ENCODE measurements at places on chromosomes 6 and 20.

DNA sequence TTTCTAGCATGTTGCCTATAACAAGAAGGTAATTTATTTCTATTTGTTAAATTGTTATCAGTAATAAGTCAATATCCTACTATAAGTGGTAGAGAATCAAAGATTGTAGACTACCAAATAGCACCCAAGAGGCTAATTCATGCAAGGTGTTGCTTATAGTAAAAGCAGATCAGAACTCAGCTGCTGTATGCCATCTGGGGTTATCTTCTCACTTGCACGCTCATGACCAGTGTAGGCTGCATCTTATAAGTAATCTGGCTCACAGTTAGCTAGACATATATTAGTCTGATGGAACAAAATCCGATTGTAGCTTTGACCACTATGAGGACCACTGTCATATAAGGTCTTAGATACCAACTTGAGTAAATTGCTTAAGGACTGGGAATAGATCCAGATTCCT, 17.0 kb downstream of the TOP1 start:
- no peak for DNase-seq

- DNase-seq, result no peak
Observed at GRCh38 chr6:20458027-20458894, 56.6 kb downstream of the E2F3 start.

DNA sequence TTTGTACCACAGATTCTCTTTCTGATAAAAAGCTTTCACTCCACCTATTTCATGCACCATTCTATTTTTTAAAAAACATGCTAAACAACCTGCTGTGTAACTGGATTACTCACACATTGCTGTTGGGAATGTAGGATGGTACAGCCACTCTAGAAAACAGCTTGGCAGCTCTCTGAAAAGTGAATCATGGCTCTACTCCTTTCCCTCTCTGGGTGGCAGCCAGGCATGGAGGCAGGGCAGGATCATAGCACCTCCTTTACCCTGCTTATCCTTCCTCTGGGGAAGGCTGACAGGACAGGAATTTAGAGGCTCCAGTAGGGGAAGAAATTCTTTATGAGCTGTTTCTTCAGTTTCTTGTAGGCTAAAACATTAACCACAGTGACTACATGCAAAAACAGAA, 6.7 kb upstream of the VNN2 start:
- DNase-seq, result peak; percentile 74

GRCh38 chr6:35080016-35080680, 61.0 kb downstream of the TCP11 start:
- no peak for DNase-seq

GRCh38 chr6:142167486-142167885, 20.4 kb downstream of the VTA1 start:
- DNase-seq, result no peak

DNA sequence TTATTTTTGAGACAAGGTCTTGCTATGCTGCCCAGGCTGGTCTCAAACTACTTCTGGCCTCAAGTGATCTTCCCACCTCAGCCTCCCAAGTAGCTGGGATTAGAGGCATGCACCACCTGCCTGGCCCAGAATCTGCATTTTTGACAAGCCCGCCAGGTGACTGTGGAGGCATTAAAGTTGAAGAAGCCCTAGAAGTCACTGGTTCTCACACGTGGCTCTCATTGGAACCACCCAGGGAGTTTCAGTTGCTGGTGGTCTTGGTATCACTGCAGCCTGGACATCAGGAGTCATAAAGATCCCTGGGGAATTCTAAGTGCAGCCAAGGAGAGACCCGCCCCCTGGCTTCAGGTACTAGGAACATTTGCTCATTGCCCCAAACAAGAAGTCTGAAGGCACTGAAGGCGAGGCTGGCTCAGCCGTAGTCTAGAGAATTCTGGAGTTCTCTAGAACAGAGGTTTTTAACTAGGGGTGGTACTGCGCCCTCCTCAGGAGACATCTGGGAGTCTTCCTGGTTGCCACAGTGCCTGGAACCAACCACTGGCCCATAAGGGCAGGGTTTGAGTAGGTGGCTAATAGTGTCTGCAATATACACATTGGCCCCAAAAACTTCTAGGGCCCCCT, 182.8 kb downstream of the ZMYND8 start:
- no peak for DNase-seq

DNA sequence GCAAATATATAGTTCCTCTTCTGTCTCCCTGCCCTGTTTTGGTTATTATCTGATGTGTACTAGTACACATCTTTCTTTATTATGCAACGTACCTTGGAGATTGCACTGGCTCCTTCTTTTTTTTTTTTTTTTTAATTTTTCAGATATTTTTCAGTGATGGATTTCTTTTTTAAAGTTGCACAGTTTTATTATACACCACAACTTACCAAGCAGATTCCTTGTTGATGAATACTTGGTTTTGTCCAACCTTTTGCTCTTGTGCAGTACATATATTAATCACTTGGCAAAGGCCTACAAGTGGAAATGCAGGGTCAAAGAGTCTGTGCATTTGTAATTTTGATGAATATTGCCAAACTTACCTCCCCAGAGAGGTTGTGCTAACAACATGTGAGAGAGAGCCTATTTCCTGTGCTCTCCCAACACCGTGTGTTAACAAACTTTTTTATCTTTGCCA, 50.1 kb upstream of the RNF24 start:
- peak; percentile 68 for DNase-seq

DNA sequence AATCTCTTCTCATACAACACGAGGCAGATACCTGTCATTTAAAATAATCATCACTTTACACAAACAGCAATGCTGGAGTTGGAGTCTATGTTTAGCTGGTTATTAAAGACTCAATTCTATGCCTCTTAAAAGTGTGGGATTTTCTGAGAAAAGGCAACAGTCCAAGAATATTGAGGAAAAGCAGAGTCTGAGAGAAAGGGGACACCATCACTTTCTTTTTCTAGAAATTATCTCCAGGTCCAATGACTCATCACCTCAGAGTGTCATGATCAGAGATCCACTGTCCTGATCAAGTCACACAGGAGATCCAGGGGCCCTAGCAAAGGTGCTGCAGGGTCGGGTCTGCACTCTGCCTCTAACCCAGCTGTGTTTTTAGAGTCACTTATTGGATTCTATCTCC, 8.0 kb downstream of the CYP24A1 start:
- no peak for DNase-seq

DNA sequence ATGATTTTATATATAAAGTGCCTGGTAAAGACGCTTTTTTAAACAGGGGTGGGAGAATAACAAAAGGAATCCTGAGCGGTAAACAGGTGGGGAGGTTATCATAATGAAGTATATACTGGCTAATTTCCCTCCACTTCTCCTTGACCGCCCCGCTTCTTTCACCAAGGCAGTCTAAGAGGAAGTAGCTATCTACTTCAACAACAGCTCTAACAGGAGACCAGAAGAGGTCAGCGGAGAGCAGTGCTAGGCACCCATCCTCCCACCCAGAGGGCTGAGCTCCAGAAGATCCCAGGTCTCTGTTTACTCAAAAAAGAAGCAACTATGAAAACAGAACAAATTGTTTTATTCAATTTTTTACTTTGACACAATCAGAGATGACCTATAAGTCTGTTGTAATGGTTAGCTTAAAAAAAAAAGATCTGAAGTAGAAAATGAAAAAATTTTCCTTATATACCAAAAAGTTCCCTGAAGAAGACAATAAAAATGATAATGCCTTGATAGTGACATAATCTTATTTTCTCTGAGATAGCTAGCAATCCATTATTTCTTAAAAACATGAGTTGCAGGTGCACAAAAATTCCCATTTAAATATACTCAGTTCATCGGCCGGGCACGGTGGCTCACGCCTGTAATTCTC, 141.1 kb downstream of the PDSS2 start:
- peak; percentile 65 for DNase-seq

- DNase-seq, result no peak
Observed at GRCh38 chr20:51378171-51378928, 164.2 kb downstream of the NFATC2 start.

DNA sequence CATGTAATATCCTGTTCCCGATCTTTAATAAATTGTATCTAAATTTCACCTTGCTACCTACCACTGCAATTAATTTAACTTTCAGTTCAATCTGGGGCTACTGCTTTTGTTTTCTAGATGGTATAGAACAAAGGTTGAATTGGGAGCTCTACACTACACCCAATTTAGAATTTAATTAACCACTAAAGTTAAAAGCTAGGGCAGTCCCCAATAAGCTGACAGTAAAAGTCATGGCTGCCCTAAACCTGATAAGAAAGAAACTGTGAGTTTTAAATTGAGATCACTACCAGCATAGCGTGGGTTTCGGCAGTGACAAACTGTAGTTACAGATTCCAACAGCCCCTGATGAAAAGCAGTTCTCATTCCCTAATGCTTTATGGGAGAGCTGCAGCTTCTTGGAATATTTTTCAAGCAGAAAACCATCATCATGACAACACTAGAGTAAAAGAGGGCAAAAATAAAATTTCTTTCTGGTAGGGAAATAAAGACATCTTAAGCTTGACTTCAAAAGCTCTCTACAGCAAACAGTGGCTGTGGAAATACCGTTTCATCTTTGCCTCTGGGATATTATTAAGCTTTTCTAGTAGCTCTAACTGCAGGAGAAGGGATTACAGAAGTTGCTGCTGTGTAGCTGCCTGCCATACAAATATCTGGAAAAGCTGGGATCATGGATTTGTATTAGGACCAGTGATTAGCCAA, 1372.1 kb downstream of the EPHA7 start:
- DNase-seq, result no peak

DNA sequence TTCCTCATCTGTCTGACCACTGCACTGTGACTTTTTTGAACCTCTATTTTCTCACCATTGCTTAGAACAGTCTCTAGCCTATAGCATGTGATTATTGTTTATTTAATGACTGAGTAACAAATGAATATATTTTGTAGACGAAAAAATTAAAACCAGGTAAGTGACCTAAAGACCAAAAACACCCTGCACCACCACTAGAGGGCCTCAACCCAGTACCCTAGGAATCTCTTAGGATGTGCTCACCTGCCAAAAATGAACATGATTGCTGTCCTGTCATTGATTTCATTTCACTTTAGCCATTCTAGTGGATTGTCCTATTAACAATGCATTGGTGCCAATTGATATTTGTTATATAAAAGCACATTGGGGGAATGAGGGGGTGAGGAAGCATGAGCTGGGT, 199.1 kb downstream of the COL9A1 start:
- no peak for DNase-seq
